ENCODE measurements at places on chromosomes 12 and 14.

- DNase-seq = no peak
Measured at GRCh38 chr12:58105225-58106119, 164.1 kb downstream of the ATP23 start.

DNA sequence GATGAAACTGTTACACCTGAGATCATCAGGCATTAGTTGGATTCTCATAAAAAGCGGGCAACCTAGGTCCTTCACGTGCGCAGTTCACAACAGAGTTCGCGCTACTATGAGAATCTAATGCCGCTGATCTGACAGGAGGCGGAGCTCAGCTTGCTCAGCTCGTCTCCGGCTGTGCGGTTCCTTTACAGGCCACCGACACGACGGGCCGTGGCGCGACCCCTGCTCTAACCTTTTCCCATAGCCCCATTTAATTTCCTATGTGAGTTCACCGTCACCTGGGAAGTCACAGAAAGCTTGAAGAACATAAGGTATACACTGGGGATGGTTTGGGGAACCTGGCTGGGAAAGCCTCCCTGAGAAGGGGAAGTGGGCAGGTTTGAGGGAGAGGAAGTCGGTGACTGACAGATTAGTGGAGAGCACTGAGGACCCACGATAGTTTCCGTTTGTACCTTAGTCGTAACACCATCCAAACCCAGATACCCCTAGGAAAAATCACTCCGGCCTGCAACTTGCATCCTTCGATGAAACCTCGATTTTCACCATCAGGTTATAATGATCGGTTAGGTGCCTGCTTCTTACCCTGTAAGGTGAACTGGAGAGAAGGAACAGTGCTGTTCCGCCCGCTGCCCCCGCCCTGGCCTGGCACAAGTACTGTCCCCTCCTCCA is 2.8 kb upstream of the AAAS start:
- no peak for DNase-seq

- DNase-seq = no peak
Measured at GRCh38 chr12:31491841-31492598, 98.9 kb downstream of the DENND5B start.

- no peak for DNase-seq
Measured at GRCh38 chr12:27119797-27120196, 37.4 kb upstream of the C12orf71 start.

GRCh38 chr12:57157588-57158173 is 10.3 kb upstream of the LRP1-AS start:
- DNase-seq = no peak

DNA sequence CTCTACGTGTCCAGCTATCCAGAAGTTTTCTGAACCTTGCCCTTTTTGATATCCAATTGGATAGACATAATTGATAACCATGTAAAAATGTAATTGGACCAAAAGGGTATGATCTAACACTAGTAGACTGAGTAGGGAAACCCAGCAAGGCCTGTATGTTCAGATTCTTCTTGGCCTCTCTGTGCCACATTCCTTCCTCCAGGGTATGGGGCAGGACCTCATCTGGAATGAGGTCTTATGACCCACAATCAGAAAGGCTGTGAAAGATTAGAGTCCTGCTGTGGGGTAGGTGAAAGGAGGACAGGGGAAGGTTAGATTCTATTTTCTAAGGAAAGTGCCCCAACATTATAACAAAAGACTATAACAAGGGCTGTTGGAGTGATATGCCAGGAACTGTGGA is 51.3 kb upstream of the A2ML1 start:
- DNase-seq = no peak

Data from gastrocnemius medialis (tissue), 4 donors.